Left ventricle myocardium inferior (tissue), 1 donor: ENCODE measurements at places on chromosomes 5 and 9. TPM values are rescaled to one million over a fixed set of nuclear protein-coding genes. Genes with fewer than 3 reads are reported as not detected.
A peak's percentile ranks its signal among the peaks of the same experiment; 100 is the strongest.

GRCh38 chr5:107469485-107470294 is 201.0 kb downstream of the EFNA5 start:
- DNase-seq = no peak

DNA sequence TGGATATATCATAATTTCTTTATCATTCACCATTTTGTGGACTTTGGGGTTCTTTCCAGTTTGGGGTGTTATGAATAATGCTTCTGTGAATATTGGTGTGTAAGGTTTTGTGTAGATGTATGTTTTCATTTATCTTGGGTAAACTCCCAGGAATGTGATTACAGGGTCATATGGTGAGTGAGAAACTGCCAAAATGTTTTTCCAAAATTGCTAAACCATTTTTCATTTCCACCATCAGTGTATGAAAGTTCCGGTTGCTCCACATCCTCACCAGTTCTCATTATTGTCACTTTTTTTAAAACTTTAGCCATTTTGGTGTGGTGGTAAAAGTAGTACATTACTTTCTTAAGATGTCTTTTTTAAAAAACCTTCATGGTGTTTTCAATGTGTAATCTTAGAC is 152.9 kb downstream of the NIPBL start:
- no peak for DNase-seq

GRCh38 chr5:135073761-135074345 is 39.8 kb upstream of the PITX1 start:
- DNase-seq = no peak

DNA sequence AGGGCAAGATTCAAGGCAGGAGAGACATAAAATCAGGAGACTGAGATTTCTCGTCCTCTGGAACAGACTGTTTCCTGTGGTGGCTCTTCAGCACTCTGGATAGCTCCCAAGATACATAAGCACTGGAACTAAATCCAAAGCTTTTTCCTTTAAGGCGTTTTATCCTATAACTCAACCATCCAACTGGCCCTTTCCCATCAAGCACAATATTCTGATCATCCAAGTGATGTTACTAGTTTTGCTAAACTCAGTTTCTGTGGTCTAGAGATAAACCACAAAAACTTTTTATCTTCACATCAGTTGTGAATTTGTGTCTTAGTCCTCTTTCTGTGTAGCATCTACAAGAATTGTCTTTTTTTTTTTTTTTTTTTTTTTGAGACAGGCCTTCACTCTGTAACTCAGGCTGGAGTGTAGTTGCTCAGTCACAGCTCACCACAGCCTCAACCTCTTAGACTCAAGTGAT is 299.4 kb downstream of the COX7C start:
- no peak for DNase-seq

DNA sequence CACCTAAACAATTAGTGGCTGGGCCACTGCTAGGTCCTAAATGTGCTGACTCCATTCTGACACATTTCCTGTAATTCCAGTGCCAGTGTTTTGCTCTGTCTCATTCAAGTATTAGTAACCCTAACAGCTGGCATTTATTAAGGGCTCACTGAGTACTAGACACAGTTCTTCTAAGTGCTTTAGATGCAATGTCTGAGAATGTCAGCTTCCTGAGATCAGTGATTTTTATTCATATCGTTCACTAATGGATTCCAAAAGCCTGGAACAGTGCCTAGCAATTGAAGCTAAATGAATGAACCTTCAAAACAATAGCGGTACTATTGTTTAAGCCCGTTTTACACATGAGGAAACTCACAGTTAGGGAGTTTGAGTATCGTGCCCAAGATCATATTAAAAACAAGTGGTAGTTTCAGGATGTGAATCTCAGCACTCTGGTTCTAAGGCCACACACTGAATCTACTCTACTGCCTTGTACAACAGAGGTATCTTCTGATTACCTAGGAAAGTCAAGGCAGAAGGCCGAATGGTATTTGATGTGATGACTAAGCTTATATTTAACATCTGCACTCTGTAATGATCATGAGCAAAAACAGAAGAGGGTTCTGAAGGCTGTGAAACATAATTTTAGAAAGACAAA is 304.0 kb downstream of the PJA2 start:
- no peak for DNase-seq

DNA sequence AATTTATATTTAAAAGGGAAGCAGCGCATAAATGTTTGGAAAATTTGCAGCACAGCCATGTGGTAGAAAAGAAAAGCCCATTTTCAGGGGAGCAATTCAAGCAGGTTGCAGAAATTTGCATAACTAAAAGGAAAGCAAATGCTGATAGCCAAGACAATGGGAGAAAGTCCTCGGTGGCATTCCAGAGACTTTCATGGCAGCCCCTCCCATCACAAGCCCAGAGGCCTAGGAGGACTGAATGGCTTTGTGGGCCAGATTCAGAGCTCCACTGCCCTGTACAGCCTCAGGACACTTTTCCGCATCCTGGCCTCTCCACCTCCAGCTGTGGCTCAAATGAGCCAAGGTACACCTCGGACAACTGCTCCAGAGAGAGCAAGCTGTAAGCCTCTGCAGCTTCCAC is 462.9 kb downstream of the CDK5RAP2 start:
- DNase-seq = no peak

- no peak for DNase-seq
These were observed 154.9 kb downstream of the ZNF608 start for GRCh38 chr5:124591583-124591982.

- DNase-seq = no peak
These were observed 11.7 kb upstream of the OR1J2 start for GRCh38 chr9:122498883-122499288.

DNA sequence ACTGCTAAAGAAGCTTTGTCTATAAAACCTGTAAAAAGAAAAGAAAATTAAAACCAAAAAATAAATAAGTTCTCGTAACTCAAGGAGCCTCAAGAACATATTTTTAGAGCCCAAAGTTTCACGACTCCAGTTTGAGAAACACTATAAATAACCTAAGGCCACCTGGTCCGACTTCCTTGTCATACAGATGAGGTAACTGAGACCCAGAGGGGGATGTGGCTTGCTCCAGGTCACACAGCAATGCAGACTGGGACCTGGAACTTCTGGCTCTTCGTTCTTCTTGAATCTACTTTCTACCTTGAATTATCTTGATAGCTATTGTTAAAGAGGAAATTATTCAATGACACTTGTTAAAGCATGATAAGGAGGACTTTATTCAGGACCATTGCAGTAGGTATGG is 514.8 kb downstream of the CDK5RAP2 start:
- no peak for DNase-seq

GRCh38 chr9:84271531-84271900 is 69.0 kb downstream of the SLC28A3 start:
- DNase-seq = peak; percentile 41

DNA sequence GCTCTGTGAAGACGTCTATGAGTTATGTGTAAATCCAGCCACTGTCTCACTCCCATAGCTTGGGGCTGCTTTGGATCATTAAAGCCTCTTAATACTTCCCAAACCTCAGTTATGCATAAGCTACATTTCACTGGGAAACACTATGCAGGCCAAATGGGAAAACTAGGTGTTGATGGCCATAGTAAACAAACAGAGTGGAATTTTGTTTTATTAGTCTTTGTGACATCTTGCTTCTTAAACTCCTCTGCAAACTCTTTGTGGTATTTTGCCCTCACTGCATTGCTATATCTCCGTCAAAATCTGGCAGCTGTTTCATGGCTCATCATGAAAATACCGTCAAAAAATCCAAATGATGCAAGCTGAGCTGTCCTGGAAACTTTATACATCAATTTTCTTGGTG is 167.2 kb upstream of the HMHB1 start:
- DNase-seq = no peak

GRCh38 chr5:152358861-152359568 is 46.1 kb downstream of the NMUR2 start:
- DNase-seq = no peak

- DNase-seq = no peak
These were observed 50.9 kb upstream of the STARD4 start for GRCh38 chr5:111563031-111563822.

DNA sequence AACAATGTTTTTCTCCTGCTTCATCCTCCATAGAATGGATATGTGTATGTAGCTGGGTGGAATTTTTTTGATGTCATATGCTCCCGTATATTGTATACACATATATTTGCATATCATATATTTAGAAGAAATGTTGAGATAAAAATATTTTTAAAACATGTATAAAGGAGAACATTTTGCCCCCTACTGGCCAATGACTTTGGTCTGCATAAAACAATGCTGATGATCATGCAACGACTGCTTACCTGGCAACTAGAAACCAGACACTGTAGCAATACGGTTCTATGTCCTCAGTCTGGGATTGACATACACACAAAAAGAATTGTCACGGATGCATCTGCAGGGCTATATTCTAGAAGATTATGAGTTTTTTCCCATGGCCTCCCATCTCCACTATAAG is 503.6 kb downstream of the ELAVL2 start:
- DNase-seq = no peak

DNA sequence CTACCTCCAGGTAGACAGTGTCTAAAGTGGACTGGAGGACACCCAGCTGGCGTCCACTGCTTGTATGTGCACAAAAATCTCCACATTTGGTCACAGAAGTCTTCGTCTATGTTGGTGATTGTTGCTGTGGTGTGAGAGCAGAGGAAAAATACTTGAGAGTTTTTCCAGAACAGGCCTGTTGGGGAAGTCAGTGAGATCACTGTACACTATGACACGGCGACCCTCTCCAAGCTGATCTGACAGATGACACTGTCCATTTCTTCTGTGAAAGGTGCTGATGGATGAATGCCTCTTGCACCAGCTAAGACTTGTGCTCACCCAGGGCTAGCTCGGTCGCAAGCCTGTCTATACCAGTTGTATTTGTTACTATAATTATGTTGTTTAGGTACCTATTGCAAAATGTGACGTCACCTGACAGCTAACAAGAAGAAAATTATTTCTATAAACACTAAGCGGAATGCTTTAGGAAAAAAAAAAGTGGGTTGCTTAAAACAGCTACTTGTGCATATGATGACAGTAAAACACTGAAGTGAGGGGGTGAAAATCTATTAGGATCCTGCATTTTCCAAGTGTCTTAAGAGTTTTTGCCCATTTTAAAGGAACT is 142.3 kb downstream of the ROR2 start:
- no peak for DNase-seq

DNA sequence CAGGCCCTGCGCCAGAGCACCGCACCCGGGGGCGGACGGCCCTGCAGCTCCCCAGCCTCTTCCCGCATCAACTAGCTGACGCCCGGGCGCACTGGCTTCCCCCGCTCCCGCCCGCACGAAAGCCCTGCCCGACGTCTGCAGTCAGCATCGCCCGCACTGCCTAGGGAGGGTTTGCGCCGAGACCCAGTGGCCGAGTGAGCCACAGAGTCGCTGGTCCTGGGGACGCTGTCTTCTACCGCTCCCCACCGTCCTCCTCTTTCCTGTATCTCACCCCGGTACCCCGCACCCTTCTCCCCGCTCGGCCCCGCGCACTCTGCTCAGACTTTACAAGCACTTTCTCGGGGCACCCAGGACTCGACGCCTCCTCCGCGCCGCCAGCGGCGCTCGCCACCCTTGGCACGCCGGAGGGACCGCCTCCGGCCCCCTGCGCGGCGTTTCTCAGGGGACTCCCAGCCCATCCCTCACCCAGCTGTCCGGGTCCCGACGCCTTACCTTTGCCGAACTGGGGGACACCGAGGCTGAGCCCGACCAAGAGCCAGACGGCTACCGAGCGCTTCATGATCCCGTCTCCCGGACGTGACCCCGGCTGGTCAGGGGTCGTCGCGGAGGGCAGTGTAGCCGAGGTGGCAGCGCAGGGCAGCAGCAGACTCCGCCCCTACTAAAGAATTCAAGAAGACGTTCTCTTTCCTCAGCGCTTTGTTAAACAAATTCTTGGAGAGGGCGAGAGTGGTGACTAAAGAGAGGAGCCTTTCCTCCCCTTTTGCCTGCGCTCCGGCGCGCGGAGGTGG is 670 bp downstream of the EDIL3 start:
- DNase-seq = no peak

ST8SIA4 gene
- total RNA-seq = 3.2 TPM

ZMYND19 gene
- 11.6 TPM for total RNA-seq

SMIM33 gene
- total RNA-seq = not detected

PNPLA7 gene
- total RNA-seq = 9.0 TPM

HIGD2A gene
- total RNA-seq = 217 TPM

SPACA9 gene
- total RNA-seq = 5.7 TPM

MYMK gene
- not detected for total RNA-seq

DMGDH gene
- 2.4 TPM for total RNA-seq

EGFL7 gene
- total RNA-seq = 81.5 TPM
